ENCODE measurements at places on chromosomes 11 and 22. TPM values are rescaled to one million over a fixed set of nuclear protein-coding genes. Genes with fewer than 3 reads are reported as not detected.
A peak's percentile ranks its signal among the peaks of the same experiment; 100 is the strongest.

Gene PATE4
- not detected for total RNA-seq

Gene ART1
- not detected for total RNA-seq

Gene RAB1B
- total RNA-seq: 59.1 TPM

- DNase-seq: no peak
Measured at GRCh38 chr11:131811383-131811782, 441.0 kb downstream of the NTM start.

DNA sequence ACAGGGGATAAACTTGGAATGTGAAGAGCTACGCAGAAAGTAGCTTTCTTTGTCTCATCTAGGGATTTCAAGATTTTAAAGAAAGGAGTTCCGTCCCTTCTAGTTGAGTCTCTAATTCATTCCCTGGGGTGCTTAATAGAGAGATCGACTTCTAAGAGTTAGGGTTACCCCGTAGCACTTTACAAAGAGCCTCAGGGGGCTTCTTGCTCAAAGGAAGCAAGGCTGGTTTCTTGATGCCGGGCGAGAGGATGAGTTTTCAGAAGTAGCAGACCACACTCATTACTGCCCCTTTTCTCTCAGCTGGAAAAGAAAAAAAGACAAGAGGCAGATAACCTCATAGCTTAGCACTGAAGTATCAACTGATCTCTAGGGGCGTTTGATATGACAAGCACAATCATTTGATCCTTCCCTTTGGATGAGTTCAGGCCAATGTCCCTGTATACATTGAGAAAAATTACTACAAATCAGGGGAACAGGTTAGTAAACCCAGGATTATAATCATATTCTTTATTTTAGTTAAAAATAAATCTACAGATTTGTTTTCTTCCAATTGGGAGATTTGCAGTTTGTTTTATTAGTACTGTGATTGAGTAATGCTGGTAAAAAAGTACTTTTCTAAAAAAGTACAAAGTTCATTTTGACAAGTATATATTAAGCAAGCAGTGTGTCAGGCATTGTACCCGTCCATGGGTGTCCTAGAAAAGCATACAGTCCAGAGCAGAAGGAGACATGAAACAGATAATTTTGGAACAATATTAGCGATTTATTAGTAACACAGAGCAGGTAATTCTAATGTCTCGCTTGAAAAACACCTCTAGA, 18.7 kb downstream of the ELMOD1 start:
- no peak for DNase-seq

DNA sequence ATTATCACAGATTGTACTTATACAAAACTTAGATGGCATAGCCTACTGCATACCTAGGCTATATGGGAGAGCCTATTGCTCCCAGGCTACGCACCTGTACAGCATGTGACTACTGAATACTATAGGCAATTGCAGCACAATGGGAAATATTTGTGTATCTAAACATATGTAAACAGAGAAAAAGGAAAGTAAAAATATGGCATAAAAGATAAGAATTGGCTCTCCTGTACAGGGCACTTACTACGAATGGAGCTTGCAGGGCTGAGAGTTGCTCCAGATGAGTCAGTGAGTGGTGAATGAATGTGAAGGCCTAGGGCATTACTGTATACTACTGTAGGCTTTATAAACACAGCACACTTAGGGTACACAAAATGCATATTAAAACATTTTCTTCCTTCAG, 13.2 kb downstream of the APOL6 start:
- DNase-seq: no peak

- peak; percentile 82 for DNase-seq
Measured at GRCh38 chr11:129731316-129731715, 84.3 kb upstream of the TMEM45B start.

DNA sequence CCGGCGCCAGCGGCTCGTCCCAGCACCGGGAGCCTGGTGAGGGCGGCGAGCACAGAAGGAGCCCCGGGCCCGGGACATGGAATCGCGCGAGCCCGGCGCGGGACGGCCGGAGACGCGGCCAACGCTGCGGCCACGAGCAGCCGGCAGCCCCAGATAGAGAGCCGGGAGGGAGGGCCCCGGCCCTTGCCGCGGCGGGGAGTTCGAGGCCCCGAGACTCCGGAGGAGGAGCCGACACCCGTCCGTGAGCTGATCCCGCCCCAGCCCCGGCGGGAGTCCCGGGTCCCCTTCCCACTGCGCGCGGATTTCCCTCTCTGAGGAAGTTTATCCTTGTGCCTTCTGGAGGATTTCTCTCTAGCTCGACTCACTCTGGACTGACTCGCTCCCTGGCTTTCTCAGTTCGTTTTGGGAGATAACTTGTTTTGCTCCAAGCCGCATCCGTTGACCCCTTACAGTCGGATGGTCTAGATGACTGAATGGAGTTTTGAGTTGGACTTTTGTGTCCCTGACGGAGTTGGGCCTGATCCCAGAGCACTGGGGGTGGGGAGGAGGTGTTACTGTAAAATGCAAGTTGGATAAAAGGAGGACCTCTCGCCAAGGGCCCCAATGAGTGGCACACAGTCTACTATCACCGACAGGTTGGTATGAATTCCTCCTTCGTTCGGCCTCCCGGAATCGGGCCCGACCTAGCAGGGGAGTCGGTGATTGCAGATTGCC, 585 bp downstream of the ARHGEF12 start:
- DNase-seq: peak; percentile 71

GRCh38 chr22:42842658-42843370, 14.3 kb downstream of the ARFGAP3 start:
- peak; percentile 36 for DNase-seq

DNA sequence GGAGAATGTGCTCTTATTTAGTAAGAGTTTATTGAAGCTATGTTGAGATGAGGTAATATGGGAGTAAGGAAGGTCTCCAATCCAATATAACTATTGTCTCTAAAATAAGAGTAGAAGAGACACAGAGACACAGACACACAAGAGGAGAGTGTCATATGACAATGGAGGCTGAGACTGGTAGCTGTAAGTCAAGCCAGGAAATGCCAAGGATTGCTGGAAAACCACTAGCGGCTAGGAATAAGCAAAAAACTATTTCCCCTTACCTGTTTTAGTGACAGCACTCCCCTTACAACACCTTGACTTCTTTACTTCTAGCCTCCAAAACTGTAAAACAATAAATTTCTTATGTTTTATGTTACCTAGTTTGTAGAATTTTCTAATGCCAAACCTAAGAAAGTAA, 1652.8 kb downstream of the LRRC4C start:
- no peak for DNase-seq

GRCh38 chr11:9633679-9634078, 30.2 kb upstream of the SWAP70 start:
- DNase-seq: no peak

Gene MAPK8IP1
- 1.7 TPM for total RNA-seq

Gene NPTXR
- total RNA-seq: 0.26 TPM

DNA sequence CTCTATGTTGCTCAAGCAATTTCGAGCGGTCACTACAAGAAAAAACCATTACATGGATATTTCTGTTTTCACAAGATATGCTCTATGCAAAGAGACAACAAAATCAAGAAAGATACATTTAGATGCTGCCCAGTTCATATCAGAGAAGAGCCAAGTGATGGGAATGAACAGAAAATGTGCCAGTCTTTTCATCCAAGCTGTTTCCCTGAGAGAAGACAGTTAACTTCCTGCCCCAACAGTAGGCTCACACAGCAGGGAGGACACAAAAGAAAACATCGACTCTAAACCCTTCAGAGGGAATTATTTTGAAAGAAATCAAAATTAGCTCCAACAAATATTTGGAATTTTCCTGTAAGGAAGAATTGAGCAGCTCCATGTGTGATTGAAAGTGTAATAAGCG, 11.6 kb downstream of the JAML start:
- DNase-seq: no peak

- DNase-seq: no peak
Measured at GRCh38 chr11:84642500-84642899, 984.6 kb downstream of the DLG2 start.

DNA sequence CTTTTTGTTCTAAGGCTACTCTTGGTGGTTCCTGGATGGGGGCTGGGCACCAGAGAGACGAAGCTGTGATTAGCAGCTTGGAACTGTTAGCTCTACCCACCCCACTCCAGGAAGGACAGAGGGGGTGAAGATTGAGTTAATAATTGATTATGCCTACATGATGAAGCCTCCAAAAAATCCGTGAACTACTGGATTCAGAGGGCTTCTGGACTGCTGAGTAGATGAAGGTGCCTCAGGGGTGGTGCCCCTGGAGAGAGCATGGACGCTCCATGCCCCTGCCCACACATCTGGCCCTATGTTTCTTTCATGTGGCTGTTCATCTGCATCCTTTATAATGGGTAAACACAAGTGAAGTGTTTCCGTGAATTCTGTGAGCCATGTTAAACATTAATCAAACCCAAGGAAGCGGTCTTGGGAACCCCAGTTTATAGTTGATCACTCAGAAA, 47.3 kb upstream of the CYP2D6 start:
- DNase-seq: no peak

DNA sequence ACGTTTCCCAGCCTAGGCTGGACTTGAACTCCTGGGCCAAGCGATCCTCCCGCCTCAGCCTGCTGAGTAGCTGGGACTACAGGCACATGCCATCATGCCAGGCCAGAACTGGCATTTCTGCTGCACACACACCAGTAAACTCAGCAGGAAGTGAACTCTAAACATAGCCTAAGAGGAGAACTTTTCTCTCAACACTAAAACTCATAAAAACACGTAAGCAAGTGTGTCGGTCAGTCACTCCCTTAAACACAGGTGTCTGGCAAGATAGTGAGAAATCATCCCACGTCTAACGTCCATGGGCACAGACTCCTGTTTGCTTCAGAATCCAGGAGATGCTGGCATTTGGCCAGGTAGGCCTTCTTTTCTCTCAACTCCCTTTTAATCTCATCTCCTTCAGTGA, 104.8 kb downstream of the RPL27A start:
- DNase-seq: no peak

- DNase-seq: no peak
Measured at GRCh38 chr11:102220728-102221467, 96.4 kb upstream of the BIRC3 start.

DNA sequence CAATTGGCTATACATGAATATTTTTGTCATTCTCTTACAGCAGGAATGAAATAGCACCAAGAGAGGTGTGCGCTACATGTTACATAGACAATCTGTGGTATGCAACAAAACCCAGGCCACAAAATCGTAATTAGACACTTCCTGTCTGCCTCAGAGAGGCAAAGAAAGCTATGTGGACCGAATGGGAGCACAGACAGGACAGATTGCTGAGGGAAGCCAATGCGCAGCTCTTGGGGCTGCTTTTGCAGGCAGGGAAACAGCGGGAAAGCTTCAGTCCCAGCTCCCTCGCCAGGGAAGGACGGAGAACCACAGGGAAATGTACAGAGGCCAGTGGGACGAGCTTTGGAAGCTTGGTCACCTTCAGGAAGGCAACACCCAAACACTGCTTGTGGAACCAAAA, 40.9 kb downstream of the SERPINH1 start:
- DNase-seq: no peak

Gene HORMAD2
- 1.8 TPM for total RNA-seq

DNA sequence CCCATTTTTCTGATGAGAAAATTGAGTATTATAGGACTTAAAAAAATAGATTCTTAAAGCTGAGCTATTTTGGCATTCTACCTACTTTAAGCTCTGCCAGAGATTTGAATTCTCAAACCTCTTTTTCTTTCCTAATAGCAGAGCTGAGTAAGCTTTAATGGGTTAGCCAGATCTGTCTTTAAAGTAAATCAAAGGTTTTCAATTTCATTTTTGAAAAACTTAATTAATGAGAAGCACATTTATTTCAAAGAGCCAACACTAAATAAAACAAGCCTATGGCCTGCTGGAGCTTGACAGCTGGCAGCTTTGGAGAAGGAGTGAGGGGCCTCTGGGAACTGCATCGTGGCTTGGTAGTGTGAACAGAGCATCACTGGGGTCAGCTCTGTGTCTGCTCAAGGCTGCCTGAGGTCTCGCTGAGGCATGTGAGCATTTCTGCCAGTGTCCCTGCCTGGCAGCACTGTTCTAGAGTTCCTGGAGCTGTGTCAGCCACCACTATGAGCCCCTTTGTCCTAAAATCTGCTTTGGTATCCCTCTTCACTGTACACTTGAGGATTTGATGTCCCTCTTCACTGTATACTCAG, 50.4 kb upstream of the PRSS23 start:
- DNase-seq: no peak

DNA sequence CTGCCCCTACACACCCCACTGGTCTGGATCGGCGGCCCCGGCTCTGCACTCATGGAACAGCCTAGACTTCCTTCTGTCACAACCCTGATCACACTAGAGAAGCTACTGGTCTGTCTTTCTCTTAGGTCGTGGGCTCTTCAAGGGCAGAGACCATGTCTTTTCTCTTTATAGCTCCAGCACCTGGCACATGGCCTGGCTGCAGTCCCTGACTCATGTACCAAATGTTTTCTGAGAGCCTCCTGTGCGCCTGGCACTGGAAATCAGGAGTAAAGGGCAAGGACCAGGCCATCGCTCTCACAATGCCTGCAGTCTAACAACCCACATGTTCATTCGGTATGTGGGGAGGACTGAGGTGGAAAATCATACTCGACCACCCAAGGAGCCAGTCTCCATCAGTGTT, 7.5 kb downstream of the ASCC2 start:
- peak; percentile 80 for DNase-seq

Measured in right lobe of liver (tissue), 6 donors.